Stimulated activated CD4-positive, alpha-beta T cell treated with anti-CD3 and anti-CD28 coated beads, TNF-alpha, amount 100 ng/mL, for 48 hours (primary cell): ENCODE measurements at places on chromosomes 1 and 21.

GRCh38 chr1:170290991-170291390 lies 145.2 kb downstream of the NTMT2 start:
- DNase-seq: no peak

DNA sequence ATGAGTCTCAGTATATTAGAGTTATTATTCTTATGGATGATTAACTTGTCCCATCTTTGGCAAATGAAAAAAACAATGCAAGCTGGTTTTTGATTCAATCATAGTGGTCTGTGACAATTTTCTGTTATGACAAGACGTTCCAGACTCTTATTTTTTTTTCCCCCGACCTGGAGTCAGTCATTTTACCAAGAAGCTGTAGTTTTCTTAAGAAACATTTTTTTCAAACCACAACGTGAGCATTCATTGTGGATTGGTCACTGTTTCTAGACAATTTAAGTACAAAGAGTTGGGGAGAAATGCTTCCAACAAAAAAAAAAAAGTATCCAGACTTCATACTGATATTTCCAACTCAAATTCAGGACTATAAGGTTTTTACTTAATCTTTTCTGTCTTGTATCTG lies 8.0 kb upstream of the ANGPTL3 start:
- DNase-seq: no peak

DNA sequence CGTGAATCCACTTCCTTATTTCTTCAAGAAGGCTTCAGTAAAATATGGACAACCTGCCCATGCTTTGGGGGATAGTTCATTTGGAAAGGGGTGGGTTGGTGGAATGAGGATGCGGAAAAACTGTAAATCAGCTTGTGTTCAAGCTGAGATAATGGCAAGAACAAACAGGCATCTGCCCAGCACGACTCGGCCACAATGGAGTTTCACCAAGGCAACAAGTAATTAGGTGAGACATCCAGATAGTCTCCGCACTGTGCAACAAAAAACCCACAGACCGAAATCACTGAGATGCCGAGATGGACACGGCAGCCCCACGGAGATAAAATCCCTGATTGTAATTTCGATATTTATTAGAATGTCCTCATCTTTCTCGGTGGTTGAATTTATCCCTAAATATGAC lies 455.2 kb downstream of the AJAP1 start:
- no peak for DNase-seq

- no peak for DNase-seq
Measured at GRCh38 chr1:218694636-218695035, 349.5 kb downstream of the TGFB2 start.

DNA sequence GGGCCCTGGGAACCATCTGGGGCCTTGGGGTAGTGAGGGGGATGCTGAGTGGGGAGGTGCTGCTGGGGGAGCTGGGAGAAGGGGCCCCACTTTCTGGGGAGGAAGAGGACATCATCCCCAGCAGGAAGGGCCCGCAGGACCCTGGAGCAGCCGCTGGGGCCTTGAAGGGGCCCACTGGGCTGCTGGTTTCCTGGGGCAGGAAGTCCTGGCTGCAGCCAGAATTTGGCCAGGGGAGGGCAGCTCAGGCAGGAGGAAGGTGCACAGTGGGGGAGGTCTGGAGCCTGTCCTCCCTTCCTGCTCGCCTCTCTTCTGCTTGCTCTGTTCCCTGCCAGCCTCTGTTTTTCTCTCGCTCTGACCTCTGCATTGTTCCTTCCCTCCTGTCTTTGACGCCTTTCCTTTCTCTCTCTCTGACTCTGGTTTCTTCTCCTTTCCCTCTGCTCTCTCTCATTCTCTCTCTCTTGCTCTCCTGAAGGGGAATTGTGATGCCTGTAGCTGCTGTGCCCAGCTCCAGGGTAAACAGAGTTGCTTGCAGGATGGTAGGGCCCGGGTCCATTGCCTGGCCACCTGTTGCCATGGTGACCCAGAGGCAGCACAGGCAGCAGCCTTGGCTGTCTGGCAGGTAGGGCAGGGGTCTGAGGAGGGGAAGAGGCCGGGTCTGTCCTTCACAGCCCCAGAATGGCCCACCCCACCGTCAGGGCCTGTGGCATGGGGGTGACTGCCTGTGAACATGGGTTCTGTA lies 23.9 kb downstream of the ACOT11 start:
- no peak for DNase-seq
